Bronchial epithelial cell (primary cell): ENCODE measurements at places on chromosomes 13 and 19.
A peak's percentile ranks its signal among the peaks of the same experiment; 100 is the strongest.

GRCh38 chr13:47038188-47038587 is 141.3 kb upstream of the HTR2A start:
- no peak for DNase-seq

DNA sequence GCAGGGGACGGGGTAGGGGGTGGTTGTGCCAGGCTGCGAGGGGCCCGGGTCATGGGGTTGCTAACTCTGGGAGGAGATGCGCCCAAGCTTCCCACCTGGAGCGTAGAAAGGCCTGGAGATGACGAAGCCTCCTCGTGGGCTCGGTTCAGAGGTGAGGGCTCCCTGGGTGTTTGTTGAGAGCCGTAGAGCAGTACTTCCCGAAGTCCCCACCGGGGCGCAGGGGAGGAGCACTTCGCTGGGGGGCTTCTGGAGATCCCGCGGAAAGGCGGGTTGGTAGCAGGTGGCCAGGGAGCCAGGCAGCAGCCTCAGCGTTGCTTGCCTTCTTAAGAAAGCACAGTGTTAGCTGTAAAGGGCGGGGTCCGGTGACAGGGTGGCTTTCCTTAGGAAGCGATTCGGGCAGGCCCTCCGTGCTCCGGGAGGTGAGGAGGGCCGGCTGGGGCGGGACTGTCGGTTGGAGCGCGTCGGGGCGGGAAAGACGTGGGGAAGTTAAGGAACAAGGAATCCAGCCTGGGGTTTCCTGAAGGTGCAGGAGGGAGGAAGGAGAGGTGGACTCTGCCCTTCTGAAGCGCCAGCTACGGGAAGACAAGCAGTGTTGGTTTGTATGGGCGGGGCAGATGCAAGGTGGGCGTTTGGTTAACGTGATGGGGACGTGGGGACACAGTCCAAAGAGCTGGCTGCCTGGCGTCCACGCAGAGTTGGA is 3.3 kb downstream of the VSTM2B start:
- no peak for DNase-seq

- no peak for DNase-seq
These were observed 32.6 kb downstream of the UBL3 start for GRCh38 chr13:29817604-29818378.

DNA sequence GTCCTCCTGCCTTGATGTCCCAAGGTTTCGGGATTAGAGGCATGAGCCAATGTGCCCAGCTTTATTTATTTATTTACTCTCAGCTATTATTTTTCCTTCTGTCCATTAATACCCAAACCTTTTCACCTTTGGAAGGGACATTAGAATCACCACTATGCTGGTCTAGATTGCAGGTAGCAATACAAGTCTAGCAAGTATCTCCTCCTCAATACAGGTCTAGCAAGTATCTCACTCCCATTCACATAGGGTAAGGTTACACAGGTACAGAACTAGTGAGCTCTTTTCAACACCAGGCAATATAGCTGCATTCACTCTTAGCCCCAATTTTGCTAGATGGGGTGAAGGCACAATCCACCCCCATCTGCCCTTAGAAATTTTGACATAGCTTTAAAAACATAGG is 17.4 kb upstream of the SPRYD7 start:
- peak; percentile 6 for DNase-seq

- peak; percentile 11 for DNase-seq
These were observed 70.5 kb downstream of the GJA3 start for GRCh38 chr13:20090349-20090748.

DNA sequence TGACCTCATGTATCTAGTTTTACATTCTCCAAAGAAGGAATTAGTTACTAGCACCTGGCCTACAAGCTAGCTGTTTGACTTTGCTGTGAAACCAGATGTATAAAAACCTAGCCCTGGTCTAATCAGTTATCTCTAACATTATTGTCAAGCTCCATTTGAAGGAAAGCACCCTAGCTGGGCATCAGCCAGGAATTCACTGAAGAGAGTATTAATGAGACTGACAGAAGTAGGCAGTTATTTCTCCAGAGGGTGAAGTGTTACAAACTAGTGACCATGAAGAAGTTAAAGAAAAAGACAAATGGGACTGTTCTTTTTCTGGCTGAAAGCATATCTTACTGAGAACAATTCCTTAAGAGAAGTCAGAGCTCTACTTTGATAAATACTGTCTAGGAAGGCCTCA is 2529.3 kb upstream of the PCDH20 start:
- no peak for DNase-seq

DNA sequence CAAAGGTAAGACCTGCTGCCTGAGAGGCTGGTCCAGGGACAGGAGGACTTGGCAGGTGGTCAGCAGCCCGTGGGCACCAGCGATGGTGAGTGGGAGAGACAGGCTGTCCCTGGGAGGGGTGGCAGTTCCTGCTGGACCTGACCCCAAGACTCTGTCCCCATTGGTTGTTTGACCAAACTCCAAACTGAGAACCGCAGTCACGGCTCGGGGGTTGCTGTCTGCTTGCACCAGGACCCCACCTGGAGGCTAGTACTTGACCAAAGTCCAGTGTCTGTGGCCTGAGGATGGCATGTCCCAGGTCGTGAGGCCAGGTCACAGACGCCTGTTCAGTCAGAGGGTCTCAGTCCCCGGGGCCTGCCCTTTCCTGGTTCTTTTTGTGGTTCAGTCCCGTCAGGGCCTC is 9.9 kb upstream of the ZNF14 start:
- no peak for DNase-seq

DNA sequence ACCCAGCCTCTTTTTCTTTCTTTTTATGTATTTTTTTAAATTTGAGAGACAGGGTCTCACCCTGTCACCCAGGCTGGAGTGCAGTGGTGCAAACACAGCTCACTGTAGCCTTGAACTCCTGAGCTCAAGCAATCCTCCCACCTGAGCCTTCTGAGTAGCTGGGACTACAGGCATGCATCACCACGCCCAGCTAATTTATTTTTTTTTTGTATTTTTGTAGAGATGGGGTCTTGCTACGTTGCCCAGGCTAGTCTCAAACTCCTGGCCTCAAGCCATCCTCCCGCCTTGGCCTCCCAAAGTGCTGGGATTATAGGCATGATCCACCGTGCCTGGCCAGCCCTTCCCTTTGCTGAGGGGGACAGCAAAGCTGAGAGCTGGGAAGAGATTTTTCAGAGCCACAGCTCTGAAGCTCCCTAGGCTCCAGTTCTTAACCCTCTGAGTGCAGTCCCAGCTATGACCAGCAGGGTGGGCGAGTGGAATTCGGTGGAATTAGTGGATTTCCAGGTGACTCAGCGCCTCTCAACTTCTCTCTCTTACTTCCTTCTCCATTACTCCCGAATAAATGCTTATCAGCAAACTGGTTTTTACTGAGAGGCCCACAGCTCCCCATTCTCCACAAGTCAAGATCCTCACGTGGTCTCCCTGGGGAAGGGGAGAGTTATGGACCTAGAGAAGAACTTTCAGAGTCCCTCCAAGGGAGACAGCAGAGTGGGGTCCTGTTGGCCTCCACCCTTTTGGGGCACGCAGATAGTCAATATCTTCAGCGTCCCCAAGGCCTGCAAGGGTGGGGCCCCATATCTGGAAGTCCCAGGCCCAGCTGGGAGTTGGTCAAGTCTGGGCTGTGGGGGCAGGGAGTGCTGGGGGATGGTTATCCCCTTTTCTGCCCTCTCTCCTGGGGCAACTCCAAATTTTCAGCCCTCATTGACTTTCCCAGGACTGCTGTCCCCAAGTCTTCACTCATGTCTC is 1.2 kb downstream of the BLVRB start:
- peak; percentile 89 for DNase-seq

GRCh38 chr19:47267350-47267759 is 7.3 kb upstream of the INAFM1 start:
- DNase-seq, result no peak

DNA sequence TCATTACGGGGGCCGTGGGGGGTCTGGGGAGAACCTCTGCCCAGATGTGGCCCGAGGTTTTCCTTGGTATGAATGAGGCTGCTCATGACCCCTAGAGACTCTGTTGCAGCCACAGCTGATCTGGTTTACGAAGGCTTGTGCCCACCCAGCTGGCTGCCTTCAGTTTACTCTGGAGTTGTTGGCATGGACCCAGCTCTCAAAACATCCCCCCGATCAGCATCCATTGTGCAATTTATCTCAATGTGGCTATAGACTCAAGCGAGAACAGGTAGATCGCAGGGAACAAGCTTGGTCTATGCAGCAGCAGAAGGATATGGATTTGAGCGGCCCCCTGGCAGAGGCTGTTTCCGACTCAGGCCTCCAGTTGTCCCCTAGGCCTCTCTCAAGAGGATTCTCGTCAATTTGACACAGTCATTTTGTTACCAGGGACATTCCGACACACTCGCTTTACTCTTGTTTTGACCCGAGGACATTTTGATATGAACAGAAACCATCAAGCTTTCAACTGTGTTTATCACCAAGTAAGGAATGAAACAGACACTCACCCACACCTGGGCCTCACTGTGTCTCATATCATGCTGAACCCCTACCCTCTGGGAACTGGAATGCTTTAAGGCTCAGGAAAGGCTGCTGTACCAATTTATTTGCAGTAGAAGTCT is 161.5 kb downstream of the KATNAL1 start:
- no peak for DNase-seq

DNA sequence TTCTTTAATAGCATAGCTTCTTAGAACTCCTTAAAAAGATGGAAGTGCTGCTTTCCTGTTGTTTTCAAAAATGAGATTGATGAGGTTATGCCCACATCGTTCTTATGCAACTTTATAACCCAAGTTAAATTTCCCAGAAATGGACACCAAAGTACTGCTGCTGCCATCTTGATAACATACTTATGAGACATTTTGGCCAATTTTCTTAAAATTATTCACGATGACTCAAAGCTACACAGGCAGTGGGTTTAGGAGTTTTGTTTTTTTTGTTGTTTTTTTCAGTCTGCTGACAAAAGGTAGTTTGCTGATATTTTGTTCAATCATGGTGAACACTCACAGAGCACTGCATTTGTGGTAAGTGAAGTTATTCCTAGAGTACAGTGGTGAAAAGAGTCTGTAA is 54.9 kb upstream of the RFC3 start:
- no peak for DNase-seq

- DNase-seq, result no peak
These were observed 346.6 kb downstream of the IRS2 start for GRCh38 chr13:109439813-109440212.

DNA sequence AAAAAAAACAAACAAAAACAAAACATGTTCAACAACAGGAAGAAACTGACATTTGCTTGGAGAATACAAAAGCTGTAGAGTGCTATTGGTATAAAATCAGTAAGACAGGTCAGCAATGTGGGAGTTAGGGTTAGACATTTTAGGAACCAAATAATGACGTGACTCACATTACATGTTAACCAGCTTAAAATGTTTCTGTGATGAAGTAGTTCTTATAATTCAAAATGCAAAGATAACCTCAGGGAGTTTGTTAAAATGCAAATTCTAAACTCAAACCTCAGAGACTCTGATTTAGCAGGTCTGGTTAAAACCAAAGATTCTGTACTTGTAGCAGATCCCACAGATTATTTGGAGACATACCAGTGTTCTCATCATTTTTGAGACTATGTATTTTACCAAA is 549.4 kb upstream of the SLITRK1 start:
- no peak for DNase-seq

GRCh38 chr13:97261254-97262005 is 39.3 kb downstream of the MBNL2 start:
- DNase-seq, result no peak

DNA sequence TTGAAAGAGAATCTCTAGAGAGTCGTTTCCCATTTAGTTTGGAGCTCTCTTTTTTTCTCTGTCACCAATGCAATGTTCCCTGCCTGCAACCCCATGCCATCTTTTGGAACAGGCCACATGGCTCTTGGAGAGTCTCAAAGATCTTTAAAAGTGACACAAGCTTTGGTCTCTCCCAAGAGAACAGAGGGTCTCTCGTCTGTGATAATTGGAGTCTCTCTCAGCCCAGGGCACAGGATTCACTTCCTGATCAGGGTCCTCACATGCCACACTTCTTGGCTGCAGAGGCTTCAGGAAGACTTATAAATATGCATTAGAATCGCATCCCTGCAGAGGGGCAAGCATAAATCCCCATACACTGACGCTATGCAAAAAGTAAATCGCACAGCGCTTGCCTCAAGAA is 240.5 kb downstream of the IRS2 start:
- DNase-seq, result no peak

GRCh38 chr13:98509271-98510155 is 67.4 kb downstream of the STK24 start:
- DNase-seq, result peak; percentile 86

GRCh38 chr13:26112843-26113242 is 61.0 kb upstream of the SHISA2 start:
- DNase-seq, result peak; percentile 3

DNA sequence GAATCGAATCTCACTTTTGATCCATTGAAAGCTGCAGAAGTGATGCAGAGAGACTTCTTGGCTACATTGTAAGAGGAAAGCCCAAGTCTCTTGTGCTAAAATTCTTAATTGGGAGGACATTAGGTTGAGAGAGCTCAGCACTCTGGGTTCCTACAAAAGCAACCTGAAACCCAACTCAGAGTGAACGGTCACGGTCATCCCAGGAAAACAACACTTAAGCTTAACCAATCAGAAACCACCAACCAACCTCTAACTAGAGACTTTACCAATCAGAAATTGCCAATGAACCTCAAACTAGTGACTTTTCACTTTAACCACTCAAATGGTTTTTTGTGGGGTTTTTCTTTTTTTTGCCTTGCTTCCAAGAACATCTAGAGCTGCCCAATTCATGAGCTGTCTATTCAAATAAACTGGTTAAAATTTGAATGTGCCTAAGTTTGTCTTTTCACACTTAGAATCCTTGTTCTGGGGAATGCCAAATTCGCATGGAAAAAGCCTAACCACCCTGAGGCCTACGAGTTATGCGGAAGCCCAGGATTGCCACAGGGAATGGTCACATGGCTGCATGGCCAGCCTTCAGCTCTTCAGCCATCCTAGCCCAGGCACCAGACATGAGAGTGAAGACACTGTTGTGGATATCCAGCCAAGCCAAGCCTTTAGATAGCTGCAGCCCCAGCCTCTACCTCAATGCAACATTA is 17.8 kb upstream of the CLN5 start:
- no peak for DNase-seq
